ENCODE measurements at places on chromosomes 12 and 14. TPM values are rescaled to one million over a fixed set of nuclear protein-coding genes. Genes with fewer than 3 reads are reported as not detected.
A peak's percentile ranks its signal among the peaks of the same experiment; 100 is the strongest.

- DNase-seq, result no peak
These were observed 145.7 kb downstream of the SAMD4A start for GRCh38 chr14:54712465-54713200.

DNA sequence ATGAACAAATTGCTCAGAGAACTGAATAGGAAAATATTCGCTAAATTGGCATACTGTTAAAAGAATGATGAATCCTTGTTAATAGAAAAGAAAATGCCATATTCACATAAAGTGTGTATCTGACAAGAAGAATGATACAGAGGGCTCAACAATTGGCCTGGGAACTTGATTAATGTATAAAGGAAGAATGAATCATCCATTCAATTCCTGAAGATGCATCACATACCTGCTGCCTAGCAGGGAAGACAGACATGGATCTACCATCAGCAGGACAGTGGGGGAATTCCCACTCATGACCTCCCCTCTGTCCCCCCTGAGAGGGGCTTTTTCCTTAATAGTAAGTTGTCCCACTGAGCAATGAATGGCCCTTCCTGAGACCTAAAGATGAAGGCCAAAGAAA, 13.5 kb downstream of the PTPN21 start:
- DNase-seq, result no peak

- DNase-seq, result no peak
These were observed 674.3 kb upstream of the MDGA2 start for GRCh38 chr14:48349689-48350088.

DNA sequence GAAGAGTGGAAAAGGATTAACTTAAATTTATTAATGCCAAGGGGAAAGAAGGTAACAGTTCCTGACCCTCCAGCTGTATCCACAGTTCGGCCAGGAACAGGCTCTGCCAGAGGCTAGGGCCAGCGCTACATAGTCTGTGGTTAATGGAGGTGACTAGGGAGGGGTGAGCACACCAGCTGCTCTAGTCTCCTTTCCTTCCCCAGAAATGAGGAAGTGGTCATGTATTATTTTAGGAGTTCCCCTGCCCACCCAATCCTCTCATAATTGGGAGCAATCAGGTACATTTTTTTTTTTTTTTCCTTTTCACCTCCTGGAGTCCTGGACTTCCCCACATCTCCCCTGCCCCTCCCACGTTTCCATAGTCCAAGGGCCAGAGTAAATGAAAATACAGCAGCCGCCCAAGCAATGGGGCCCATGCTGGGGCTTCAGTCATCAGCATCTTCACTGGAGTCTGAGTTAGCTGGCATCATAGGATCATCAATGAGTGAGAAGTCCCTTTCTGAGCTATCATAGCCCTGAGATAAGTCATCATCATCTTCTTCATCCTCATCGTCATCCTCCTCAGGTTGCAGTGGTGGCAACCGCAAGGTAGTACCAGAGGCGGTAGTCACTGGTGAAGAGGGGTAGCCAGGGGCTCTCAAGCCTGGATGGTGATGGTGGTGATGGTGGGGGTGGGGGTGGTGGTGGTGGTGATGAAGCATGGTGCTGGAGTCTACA, 1.5 kb upstream of the SUPT16H start:
- DNase-seq, result no peak

GRCh38 chr14:61406198-61406597, 84.8 kb downstream of the PRKCH start:
- DNase-seq, result no peak

GRCh38 chr12:54662026-54662425, 13.9 kb upstream of the DCD start:
- no peak for DNase-seq

- DNase-seq, result no peak
These were observed 474.1 kb downstream of the FLRT2 start for GRCh38 chr14:86003998-86004397.

GRCh38 chr14:72849222-72849621, 44.7 kb downstream of the DPF3 start:
- no peak for DNase-seq

GRCh38 chr14:21436567-21437062, 19.3 kb downstream of the CHD8 start:
- DNase-seq, result no peak

GRCh38 chr14:94460631-94461416, 8.2 kb upstream of the SERPINA11 start:
- no peak for DNase-seq

GRCh38 chr14:104926619-104927431, 2.1 kb downstream of the PLD4 start:
- no peak for DNase-seq

DNA sequence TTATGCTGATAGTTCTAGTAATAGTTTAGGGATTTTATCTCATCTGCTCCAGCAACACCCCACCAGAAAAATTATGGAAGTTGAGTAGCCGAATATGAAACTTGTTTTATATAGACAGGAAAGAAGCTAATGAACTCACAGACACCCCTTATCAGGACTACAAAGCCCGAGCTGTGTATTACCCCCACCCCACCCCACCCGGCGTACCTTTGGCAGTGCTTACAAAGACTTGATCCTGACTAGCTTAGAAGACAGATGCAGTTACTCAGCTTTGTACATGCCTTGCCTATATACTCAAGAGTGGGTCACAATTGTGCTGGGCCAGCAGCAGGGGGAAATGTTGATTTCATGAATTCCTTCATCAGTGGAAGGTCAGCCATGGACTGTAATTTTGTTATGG, 22.4 kb downstream of the PROX2 start:
- DNase-seq, result no peak

DNA sequence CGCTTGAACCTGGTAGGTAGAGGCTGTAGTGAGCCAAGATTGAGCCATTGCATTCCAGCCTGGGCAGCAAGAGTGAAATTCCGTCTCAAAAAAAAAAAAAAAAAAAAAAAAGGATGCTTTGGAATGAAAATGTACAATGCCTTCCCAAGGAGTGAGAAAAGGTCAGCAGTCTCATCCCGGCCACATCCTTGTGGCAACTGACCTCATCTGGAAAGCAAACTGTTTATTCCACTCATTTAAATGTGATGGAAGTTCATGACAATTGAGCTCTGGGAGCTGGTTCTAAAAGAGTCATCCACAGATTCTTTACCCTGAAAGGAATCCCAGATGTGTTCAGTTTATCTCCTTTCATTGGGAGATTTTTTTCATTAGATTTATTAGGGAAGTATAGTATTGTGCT, 19.4 kb upstream of the LIMA1 start:
- DNase-seq, result no peak

DNA sequence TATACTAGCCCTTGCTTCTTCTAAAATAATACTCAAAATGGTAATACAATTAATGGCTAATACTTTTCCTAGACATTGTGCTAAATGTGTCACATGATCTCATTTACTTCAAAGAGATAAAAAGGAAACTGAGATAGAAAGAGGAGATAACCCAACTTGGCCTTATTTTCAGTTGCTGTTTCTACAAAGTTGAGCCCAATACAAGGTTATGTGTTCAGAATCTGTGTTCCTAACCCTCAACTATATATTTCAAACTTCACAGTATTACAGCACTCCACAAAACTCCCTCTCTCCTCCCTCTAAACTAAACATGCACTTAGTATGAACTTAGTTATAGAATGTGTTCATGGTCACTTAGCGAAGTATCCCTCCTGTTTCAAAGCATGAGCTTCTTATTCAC, 277.9 kb downstream of the CCER1 start:
- no peak for DNase-seq

- DNase-seq, result peak; percentile 40
These were observed 674 bp downstream of the VDR start for GRCh38 chr12:47903927-47904712.

DNA sequence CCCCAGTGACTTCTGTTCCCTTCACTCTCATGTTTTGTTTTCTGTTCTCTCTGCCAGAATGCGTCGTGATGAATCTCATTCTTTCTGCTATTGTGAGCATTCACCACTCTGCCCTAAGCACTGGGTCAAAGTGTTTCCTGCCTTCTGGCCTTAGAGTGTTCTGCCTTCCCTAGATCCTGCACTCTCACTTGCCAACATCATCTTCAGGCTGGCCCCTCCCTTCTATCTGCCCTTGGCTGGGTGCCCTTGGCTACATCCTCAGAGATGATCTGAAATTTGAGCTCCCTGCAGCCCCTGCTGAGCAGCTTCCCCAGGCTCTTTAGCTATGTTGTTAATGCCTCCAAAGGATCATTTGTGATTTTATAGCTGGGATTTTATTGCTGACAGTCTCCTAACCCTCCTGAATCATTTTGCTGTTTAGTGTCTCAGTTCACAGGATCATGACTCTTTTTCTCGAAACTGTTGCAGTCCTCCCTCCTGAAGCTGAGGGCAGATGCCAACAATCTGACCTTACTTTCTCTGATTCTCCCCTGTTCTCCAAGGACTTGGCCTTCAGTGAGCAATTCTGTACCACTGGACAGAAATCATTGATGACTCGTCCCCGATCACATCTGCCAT, 4.5 kb downstream of the DHRS2 start:
- no peak for DNase-seq

GRCh38 chr12:104638218-104638850, 181.6 kb downstream of the CHST11 start:
- DNase-seq, result no peak

- DNase-seq, result no peak
These were observed 67.1 kb upstream of the KRR1 start for GRCh38 chr12:75578546-75578945.

DNA sequence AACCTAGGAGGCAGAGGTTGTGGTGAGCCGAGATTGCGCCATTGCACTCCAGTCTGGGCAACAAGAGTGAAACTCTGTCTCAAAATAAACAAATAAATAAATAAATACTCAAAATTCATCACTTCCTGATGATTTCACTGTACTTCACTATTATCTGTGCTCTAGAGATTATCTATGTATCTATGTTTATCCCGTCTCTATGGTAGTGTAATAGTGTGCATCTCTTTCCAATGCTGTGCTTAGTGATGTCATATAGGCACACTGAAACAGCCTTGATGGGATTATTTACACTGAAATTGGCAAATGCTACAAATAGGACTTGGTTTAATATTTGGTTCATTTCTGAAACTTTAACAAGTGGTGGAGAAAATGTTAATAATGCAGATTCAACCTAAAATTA, 6.5 kb downstream of the CAPS2 start:
- no peak for DNase-seq

- DNase-seq, result no peak
These were observed 1047.6 kb downstream of the AACS start for GRCh38 chr12:126112849-126113248.

DNA sequence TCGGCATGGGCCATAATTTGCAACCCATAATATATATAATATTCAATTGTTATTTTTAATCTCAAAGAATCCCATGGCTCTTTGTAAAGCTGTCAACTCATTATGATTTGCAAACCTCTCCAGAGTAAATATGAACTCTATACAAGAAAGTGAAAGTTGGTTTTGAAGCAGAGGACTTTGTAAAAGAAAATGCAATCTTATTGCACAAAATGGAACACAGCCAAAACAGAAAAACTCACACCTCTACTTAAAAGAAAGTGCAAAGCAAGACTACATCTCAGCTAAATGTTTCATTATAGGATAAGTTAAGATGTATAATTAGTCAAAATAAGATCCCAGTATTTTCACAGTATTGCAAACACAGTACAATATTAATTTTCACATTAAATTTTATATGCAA, 111.2 kb upstream of the FLRT2 start:
- no peak for DNase-seq

DNA sequence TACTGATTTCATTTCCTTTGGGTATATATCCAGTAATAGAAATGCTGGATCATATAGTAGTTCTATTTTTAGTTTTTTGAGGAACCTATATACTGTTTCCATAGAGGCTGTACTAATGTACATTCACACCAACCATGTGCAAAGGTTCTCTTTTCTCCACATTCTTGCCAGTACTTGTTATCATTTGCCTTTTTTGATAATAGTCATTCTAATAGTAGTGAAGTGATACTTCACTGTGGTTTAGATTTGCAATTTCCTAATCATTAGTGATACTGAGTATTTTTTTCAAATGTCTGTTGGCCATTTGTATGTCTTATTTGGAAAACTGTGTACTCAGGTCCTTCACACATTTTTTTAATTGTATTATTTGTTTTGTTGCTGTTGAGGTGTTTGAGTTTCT, 148.2 kb upstream of the NAV3 start:
- no peak for DNase-seq

- no peak for DNase-seq
These were observed 37.4 kb downstream of the SUSD6 start for GRCh38 chr14:69648480-69649451.

- no peak for DNase-seq
These were observed 205.0 kb downstream of the SUDS3 start for GRCh38 chr12:118581371-118581770.

DNA sequence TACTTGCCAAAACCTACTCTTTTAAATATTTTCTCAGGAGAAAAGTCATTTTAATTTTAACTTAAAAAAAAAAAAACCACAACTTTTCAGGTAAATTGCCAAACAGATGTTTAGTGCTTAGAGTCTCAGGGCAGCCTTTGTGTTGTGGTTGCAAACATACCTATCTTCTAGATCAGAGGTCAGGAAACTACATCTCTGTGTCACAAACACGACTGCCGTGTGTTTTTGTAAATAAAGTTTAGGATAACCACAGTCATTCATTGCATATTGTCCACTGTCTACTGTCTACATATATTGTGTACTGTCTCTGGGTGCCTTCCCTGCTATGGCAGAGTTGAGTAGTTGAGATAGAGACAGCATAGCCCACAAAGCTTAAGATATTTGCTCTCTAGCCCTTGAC, 48.9 kb downstream of the DYRK2 start:
- DNase-seq, result no peak

PTPRQ gene
- total RNA-seq, result 0.17 TPM

CCDC59 gene
- total RNA-seq, result 135 TPM

DDX55 gene
- 48.1 TPM for total RNA-seq

ARHGDIB gene
- not detected for total RNA-seq

TBX5 gene
- not detected for total RNA-seq

ACOT6 gene
- not detected for total RNA-seq

KLRK1 gene
- not detected for total RNA-seq

POLE2 gene
- total RNA-seq, result 16.2 TPM

All from NCI-H460 (cell line).